Central memory CD8-positive, alpha-beta T cell (primary cell): ENCODE measurements at places on chromosomes 16 and 17.

DNA sequence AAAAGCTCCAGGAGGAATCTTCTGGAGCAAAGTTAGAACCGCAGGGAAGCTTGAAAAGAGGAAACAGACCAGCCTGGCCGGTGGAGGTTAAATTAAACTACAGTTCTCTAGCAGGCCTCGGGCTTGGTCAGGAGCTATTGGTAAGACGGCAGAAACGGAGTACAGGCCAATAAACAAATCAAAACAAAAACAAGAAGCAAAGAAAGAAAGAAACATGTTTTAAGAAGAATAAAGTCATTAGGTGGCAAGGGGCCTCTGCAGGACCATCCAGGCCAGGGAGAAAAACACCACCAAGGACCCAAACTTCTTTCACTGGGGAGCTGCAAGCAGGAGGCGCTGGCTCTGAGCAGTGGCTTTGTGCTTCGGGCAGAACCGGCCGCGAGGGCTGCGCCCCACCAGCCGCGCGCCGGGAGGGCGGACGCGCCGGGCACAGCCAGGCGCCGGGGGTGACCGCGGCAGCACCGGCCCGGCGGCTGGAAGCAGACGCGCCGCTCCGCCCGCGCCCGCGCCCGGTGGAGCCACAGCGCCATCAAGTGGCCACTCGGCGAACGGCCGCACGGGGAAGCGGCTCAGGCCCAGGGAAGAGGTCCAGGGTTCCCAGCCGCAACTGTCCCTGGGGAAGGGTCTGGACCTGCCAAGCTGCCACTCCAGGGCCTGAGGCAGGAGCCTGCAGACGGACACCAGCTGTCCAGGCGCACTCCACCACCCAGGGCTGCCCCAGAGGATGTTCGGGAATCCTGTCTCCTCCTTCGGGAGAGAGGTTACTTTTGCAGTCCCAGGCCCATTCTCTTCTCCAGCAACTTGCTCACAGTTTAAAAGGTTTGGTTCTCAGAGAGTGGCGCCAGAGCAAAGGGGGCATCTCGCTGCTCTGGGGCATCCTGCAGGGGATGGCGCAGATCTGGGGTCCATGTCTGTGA, 419.4 kb downstream of the SOX9 start:
- peaks cover 6% of the 10 kb centered on the region for H3K4me1 ChIP-seq
- peaks cover 2% of the 10 kb centered on the region for H3K36me3 ChIP-seq
- peaks cover 70% of the 10 kb centered on the region for H3K27me3 ChIP-seq
- H3K27ac ChIP-seq: no peak overlapping the region
- no peak overlapping the region for H3K4me3 ChIP-seq
- DNase-seq: peak; percentile 35

- H3K4me1 ChIP-seq: no peaks in the 10 kb centered on the region
- no peak for DNase-seq
- H3K4me3 ChIP-seq: no peak overlapping the region
Observed at GRCh38 chr16:86680162-86680561, 101.8 kb downstream of the FOXL1 start.

- H3K27me3 ChIP-seq: peaks cover 21% of the 10 kb centered on the region
- H3K4me1 ChIP-seq: peaks cover 44% of the 10 kb centered on the region
- peak overlapping the region; percentile 38 for H3K4me3 ChIP-seq
- no peak overlapping the region for H3K27ac ChIP-seq
- peaks cover 1% of the 10 kb centered on the region for H3K36me3 ChIP-seq
- DNase-seq: no peak
Observed at GRCh38 chr16:3046641-3047386, 453 bp downstream of the MMP25 start.

DNA sequence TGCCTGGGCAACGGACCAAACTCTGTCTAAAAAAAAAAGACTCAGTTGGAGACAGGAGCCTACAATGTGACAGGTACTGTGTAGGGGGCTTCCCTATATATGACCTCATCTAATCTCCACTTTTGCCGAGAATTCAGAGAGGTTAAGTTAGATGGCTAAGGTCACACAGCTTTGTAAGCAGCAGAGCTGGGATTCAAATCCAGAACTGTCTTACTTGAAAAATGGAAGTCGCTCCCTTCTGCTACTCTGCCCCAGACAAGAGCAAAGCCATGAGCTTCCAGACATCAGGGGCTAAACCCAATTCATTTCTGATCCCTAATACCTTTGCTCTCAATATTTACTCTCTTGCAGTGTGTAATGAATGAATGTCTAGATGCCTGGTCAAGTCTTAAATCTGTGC, 41.5 kb upstream of the ABCC12 start:
- H3K4me1 ChIP-seq: no peaks in the 10 kb centered on the region
- H3K4me3 ChIP-seq: no peak overlapping the region
- H3K27me3 ChIP-seq: peaks cover 9% of the 10 kb centered on the region
- no peak for DNase-seq

GRCh38 chr16:21600031-21600773, 825 bp downstream of the METTL9 start:
- peaks cover 49% of the 10 kb centered on the region for H3K4me1 ChIP-seq
- H3K27me3 ChIP-seq: no peaks in the 10 kb centered on the region
- H3K36me3 ChIP-seq: peaks cover 8% of the 10 kb centered on the region
- no peak for DNase-seq
- peak overlapping the region; percentile 90 for H3K4me3 ChIP-seq

DNA sequence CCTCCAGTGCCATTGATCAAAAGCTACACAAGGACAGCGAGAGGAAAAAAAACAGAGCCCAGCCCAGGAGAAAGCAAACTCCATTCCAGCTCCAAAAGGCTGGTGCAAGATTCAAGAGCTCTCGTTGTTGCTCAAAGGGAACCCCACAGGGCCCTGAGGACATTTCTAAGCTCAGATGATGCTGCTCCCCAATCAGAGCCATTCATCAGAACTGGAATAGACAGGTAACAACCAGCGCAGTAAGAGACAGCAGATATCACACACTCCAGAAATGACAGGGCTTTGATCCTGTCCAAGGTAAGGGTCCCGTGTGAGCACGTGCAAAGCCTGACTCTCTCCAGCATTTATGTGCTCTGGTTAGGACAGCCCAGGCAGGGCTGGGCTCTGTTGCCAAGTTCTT, 20.1 kb downstream of the PMP22 start:
- no peak for DNase-seq
- H3K27me3 ChIP-seq: peaks cover 25% of the 10 kb centered on the region
- H3K27ac ChIP-seq: no peak overlapping the region
- no peak overlapping the region for H3K4me3 ChIP-seq

DNA sequence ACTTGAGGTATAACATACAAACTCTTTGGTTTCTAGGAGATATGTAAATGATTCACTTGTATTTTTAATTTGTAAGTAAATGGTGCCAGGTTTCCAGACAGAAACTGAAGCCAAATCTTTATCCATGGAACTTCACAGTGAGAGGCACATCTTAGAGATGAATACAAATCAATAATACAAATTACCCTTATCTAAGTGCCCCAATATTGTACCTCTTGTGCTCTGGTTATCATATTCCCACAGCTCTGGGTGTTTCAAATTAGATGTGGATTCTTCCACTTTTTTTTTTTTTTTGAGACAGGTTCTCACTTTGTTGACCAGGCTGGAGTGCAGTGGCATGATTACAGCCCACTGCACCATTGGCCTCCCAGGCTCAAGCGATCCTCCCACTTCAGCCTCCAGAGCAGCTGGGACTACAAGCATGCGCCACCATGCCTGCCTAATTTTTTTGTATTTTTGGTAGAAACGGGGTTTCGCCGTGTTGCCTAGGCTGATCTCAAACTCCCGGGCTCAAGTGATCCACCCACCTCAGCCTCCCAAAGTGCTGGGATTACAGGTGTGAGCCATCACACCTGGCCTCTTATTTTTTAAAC, 38.0 kb upstream of the DHX40 start:
- H3K4me1 ChIP-seq: no peaks in the 10 kb centered on the region
- peaks cover 19% of the 10 kb centered on the region for H3K27me3 ChIP-seq
- no peaks in the 10 kb centered on the region for H3K36me3 ChIP-seq
- no peak overlapping the region for H3K27ac ChIP-seq

DNA sequence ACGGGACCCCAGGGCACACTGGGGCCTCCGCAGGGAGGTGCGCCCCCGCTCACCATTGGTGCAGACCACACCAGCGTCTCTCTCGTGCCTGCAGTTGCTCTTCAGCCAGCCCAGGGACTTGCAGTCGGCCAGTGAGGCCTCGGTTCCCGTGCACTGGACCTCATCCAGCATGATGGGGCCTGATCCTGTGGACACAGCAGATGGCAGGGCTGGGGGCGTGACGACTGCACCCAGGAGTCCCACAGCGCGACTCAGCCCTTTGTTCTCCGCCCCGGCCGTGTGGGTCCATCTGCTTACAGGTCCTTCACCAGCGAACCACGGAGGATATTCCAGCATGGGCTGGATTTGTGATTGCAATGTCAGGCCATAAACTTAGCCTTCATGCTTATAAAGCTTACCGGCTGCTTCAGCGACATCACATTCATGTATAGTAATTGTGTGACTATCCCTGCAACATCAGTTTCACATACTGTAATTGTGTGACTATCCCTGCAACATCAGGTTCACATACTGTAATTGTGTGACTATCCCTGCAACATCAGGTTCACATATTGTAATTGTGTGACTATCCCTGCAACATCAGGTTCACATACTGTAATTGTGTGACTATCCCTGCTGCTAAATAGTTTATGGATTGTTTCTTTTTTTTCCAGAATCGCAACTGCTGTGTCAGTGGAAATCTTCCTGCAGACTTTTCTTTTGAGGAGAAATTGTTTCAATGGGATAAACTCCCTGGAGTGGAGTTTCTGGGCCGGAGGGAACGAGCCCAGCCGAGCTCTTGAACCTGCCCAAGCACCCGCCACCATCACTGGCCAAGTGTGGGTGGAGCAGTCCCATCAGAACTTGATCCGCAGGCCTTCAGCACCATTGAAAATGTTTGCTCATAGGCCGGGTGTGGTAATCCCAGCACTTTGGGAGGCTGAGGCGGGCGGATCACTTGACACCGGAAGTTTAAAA, 4.8 kb downstream of the LGALS3BP start:
- H3K27ac ChIP-seq: no peak overlapping the region
- peaks cover 6% of the 10 kb centered on the region for H3K36me3 ChIP-seq
- peaks cover 17% of the 10 kb centered on the region for H3K4me1 ChIP-seq

GRCh38 chr16:14667347-14668266, 26.5 kb downstream of the PLA2G10 start:
- DNase-seq: no peak
- peaks cover 5% of the 10 kb centered on the region for H3K4me1 ChIP-seq
- no peaks in the 10 kb centered on the region for H3K27me3 ChIP-seq
- H3K27ac ChIP-seq: no peak overlapping the region

DNA sequence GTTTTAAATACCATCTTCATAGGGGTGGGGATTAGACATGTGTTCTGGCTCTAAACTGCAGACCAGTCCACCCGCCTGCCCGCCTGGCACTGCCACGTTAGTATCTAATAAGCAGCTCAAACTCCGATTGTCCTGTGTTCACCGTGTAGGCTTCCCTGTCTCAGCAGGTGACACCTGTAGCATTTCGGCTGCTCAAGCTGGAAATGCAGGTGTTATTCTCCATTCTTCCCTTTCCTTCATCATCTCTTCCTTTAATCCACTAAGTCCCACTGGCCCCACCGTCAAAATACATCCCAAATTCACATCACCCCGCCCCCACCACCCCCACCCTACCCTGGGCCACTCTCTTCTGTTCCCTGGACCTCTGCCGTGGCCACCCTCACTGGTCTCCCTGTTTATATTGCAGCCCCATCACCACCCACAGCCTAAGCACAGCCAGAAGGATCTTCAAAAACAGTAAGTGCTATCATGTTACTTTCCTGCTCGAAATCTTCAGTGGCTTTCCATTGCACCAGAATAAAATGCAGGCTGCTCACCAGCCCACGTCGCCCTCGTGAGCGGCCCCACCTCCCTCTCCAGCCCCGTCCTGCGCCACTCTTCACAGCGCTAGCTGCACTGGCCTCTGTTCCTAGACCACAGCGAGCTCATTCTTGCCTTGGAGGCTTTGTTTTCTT, 65.1 kb downstream of the RTN4RL1 start:
- H3K4me3 ChIP-seq: no peak overlapping the region
- no peak overlapping the region for H3K27ac ChIP-seq
- H3K27me3 ChIP-seq: peaks cover 3% of the 10 kb centered on the region
- DNase-seq: no peak

DNA sequence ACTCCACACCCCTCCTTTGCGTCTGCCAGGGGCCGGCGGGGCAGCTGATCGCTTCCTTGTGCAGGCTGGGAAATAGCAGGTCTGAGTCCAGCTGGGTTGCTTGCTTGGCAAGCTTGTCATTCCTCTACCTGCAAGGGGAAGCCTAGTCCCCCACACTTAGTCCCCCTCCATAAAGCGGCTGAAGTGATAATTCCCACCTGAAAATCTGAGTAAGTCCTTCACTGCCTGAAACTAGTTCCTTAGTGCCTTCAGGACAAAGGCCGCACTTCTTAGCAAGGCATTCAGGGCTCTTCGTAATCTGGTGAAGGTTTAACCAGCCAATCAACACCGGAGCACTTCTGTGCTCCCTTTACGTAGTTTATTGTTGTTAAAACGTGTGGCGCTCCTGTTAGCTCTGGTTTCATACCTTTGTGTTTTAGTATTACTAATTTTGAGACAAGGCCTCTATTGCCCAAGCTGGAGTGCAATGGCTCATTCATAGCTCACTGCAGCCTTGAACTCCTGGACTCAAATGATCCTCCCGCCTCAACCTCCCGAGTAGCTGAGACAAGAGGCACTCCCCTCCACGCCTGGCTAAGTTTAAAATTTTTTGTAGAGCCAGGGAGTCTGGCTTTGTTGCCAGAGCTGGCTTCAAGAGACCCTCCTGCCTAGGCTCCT, 817 bp downstream of the PSKH1 start:
- no peaks in the 10 kb centered on the region for H3K27me3 ChIP-seq
- H3K4me3 ChIP-seq: peak overlapping the region; percentile 93
- H3K36me3 ChIP-seq: peaks cover 14% of the 10 kb centered on the region

DNA sequence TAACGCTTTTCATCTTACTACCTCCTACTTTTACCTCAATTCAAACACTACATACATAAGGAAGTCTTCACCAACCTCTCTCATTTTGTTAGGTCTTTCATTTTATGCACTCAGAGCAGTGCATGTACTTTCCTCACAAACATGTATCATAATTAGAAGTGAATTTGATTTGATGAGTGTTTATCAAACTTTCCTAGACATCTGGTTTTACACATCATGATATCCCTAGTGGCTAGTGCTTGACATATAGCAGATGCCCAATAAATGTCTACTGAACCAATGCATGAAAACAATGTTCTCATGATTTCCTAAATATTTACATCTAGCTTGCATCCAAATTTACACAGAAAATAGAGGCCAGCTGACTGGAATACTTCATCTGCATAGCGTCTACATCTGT, 323.4 kb upstream of the KIF2B start:
- no peak for DNase-seq
- peaks cover 5% of the 10 kb centered on the region for H3K36me3 ChIP-seq
- H3K4me3 ChIP-seq: no peak overlapping the region
- no peak overlapping the region for H3K27ac ChIP-seq
- H3K4me1 ChIP-seq: no peaks in the 10 kb centered on the region

- no peaks in the 10 kb centered on the region for H3K36me3 ChIP-seq
- H3K27ac ChIP-seq: no peak overlapping the region
- H3K4me1 ChIP-seq: no peaks in the 10 kb centered on the region
- no peak overlapping the region for H3K4me3 ChIP-seq
- H3K27me3 ChIP-seq: peaks cover 18% of the 10 kb centered on the region
Observed at GRCh38 chr16:20218093-20218492, 109.2 kb downstream of the GP2 start.

GRCh38 chr16:81357711-81358260, 43.0 kb downstream of the GAN start:
- no peak for DNase-seq
- no peaks in the 10 kb centered on the region for H3K27me3 ChIP-seq
- H3K27ac ChIP-seq: no peak overlapping the region
- H3K36me3 ChIP-seq: peaks cover 7% of the 10 kb centered on the region
- H3K4me3 ChIP-seq: no peak overlapping the region
